ENCODE measurements at places on chromosomes 11 and 22.

DNA sequence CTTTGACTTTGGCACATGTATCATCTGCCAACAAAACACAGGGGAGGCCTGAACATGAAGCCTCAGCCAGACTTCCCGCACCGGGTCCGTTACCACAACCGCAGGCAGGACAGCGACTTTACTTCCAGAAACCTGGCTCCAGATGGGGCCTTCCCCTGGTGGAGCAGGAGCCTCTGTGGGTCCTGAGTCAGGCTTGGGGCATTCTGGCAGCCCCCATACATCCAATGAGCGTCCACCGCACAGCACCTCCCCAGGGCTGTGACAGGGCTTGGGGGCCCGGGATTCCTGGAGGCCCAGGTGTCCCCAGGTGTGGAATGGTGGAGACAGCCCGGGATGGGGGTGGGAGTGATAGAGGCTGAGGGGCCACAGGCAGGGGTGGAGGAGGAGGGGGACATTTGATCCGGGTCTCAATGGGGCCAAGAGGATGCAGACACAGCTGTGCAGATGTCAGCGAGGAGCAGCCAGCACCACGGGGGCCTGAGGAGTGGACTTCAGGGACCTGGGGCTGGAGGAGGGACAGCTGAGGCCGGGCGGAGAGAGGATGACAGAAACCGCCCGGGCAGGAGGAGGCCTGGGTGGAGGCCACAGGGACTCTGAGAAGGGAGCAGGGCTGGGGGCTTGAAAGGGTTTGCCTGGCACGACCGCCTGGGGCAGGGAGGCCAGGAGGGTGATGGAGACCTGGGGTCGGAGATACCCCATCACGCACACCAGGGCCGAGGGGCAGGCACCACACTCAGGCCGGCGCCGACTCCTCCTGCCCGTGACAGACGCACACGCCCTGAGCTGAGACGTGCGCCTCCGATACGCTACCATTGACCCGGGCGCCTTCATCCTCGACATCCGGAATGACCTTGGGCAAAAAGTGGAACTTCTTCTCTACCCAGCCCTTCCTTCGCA is 8.6 kb downstream of the TTLL8 start:
- peaks cover 5% of the 10 kb centered on the region for H3K27me3 ChIP-seq
- no peak for DNase-seq
- H3K4me3 ChIP-seq, result no peak overlapping the region
- H3K36me3 ChIP-seq, result no peaks in the 10 kb centered on the region
- no peak overlapping the region for H3K27ac ChIP-seq

GRCh38 chr11:35822815-35823495 is 120.9 kb upstream of the LDLRAD3 start:
- no peaks in the 10 kb centered on the region for H3K27me3 ChIP-seq
- no peak for DNase-seq
- no peaks in the 10 kb centered on the region for H3K36me3 ChIP-seq
- H3K27ac ChIP-seq, result no peak overlapping the region
- no peaks in the 10 kb centered on the region for H3K4me1 ChIP-seq

DNA sequence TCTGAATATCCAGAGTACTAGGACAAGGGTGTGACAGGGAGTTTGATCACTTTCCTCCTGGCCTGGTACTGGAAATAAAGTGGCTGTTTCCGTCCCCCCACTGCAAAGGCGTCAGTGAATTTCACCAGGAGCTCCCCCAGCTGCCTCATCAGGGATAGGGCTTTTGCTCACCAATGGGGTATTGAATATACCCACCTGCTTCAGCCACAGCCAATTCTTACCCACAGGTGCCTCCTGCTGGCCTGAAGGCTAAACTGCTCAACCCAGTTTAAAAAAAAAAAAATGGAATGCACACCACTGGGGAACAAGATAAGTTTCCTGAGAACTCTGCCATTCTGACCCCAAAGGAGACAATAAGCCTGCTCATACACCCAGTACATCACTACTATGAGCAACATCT is 65.3 kb upstream of the MS4A8 start:
- H3K27ac ChIP-seq, result no peak overlapping the region
- DNase-seq, result no peak
- H3K27me3 ChIP-seq, result no peaks in the 10 kb centered on the region
- H3K36me3 ChIP-seq, result no peaks in the 10 kb centered on the region
- H3K4me3 ChIP-seq, result no peak overlapping the region

DNA sequence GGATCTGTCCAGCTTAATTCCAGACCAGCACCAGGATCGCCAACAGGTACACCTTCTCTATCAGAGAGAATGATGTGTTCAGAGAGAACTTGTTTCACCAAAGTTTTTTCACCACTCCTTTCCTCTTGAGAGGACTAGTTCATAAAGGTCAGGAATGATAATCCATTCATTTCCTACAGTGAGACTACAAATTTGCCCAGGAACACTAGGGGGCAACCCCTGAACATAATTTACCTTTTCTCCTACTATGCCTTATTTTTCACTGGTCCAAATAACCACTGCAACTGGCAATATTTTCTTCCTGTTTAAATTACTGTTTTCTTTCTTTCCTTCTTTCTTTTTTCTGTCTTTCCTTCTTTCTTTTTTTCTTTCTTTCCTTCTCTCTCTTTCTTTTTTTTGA is 22.5 kb downstream of the CAVIN3 start:
- no peaks in the 10 kb centered on the region for H3K27me3 ChIP-seq
- H3K4me3 ChIP-seq, result no peak overlapping the region
- no peaks in the 10 kb centered on the region for H3K36me3 ChIP-seq
- no peak overlapping the region for H3K27ac ChIP-seq
- no peak for DNase-seq

GRCh38 chr11:64792482-64792881 is 10.5 kb downstream of the MAP4K2 start:
- no peak overlapping the region for H3K27ac ChIP-seq
- H3K4me1 ChIP-seq, result no peaks in the 10 kb centered on the region
- no peaks in the 10 kb centered on the region for H3K27me3 ChIP-seq

DNA sequence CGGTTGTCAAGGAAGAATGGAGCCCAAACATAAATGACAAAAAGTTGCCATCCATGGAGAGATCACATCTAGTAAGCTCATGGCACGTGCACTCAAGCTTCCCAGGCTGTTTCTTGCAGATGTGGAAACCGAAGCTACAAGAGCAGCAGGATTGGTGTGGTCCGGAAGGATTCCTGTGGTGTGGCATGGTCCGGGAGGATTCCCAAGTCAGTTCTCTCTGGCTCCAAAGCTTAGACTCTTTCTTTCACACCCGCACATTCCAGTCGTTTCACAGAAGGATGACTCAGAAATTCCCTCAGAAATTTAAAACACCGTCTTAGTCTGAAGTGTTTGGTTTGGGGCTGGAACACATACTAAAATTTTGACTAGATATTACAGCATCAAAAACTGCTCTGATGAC is 78.0 kb upstream of the DRD2 start:
- no peaks in the 10 kb centered on the region for H3K36me3 ChIP-seq
- DNase-seq, result no peak
- H3K4me3 ChIP-seq, result no peak overlapping the region
- H3K27me3 ChIP-seq, result no peaks in the 10 kb centered on the region

- H3K27ac ChIP-seq, result no peak overlapping the region
- no peak overlapping the region for H3K4me3 ChIP-seq
- DNase-seq, result no peak
- peaks cover 7% of the 10 kb centered on the region for H3K4me1 ChIP-seq
- H3K27me3 ChIP-seq, result no peaks in the 10 kb centered on the region
- H3K36me3 ChIP-seq, result peaks cover 35% of the 10 kb centered on the region
Observed at GRCh38 chr22:23791738-23792645, 5.2 kb downstream of the SMARCB1 start.

DNA sequence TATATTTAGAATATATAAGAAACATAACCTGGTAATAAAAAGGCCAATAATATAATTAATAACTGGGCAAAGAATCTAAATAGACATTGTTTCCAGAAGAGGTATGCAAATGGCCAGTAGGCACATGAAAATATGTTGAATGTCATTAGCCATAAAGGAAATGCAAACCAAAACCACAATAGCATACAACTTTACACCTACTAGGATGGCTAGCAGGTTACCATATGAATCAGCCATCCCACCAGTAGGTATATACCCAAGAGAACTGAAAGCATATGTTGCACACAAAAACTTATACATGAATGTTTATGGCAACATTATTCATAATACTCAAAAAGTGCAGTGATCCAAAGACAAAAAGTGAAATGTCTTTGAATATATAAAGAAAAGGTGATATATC is 2.7 kb upstream of the OR2D2 start:
- H3K27ac ChIP-seq, result no peak overlapping the region
- no peak overlapping the region for H3K4me3 ChIP-seq
- no peak for DNase-seq
- H3K36me3 ChIP-seq, result no peaks in the 10 kb centered on the region
- no peaks in the 10 kb centered on the region for H3K4me1 ChIP-seq

DNA sequence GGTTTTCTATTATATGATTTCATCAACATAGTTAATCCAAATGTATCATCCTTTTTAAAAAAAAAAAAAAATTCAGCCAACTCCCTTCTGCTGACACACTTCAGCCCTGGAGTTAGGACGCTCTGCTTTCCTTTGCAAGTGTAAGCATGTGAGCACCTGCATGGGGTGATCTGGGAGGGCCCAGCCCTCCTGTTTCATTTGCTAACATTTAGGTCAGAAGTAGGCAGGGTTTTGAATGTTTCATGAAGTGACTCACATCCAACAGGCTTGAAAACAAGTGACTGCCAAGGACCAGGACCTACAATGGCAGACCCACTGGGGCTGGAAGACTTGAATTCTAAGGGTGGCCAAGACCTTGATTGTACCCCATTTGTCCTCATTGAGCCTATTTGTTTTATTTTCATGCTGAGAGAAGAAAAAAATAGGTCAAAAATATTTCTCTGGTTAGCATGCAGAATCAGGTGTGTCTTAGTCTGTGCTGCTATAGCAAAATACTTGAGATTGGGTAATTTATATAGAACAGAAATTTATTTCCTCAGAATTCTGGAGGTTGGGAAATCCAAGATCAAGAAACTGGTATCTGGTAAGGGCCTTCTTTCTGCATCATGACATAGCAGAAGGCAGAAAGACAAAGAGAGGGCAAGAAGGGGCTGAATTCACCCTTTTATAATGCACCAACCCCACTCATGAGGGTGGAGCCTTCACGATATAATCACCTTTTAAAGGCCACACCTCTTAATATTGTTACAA is 137.6 kb downstream of the CD44 start:
- no peak for DNase-seq
- peaks cover 14% of the 10 kb centered on the region for H3K4me1 ChIP-seq
- H3K27ac ChIP-seq, result no peak overlapping the region
- H3K36me3 ChIP-seq, result no peaks in the 10 kb centered on the region
- no peak overlapping the region for H3K4me3 ChIP-seq

DNA sequence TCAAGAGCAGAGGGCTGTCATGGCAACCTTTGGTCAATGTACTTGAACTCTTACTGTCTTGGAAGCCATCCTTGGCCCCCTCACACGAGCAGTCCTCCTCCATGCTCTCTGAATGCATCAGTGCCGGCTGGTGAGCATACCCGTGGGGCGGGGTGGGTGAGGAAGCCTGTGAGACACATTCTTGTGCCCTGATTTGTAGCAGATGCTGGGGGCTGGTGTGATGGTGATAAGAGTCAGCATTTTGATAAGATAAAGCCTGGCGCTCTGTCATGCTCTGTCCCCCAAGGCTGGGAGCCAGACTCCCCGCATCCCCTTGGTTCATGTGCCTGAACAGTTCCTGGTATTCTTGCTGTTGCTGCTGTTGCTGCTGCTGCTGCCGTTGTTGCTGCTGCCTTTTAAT is 20.5 kb upstream of the APOA1 start:
- no peak for DNase-seq
- H3K27me3 ChIP-seq, result no peaks in the 10 kb centered on the region
- H3K4me3 ChIP-seq, result no peak overlapping the region
- H3K27ac ChIP-seq, result no peak overlapping the region
- H3K36me3 ChIP-seq, result peaks cover 51% of the 10 kb centered on the region

GRCh38 chr11:60937811-60938210 is 13.6 kb downstream of the TMEM132A start:
- no peak overlapping the region for H3K4me3 ChIP-seq
- no peaks in the 10 kb centered on the region for H3K36me3 ChIP-seq
- peaks cover 3% of the 10 kb centered on the region for H3K27me3 ChIP-seq
- DNase-seq, result no peak
- no peak overlapping the region for H3K27ac ChIP-seq
- H3K4me1 ChIP-seq, result no peaks in the 10 kb centered on the region

GRCh38 chr11:114564831-114565230 is 5.2 kb upstream of the NXPE1 start:
- H3K4me1 ChIP-seq, result no peaks in the 10 kb centered on the region
- no peak overlapping the region for H3K4me3 ChIP-seq
- H3K36me3 ChIP-seq, result no peaks in the 10 kb centered on the region

- H3K27me3 ChIP-seq, result no peaks in the 10 kb centered on the region
- no peak overlapping the region for H3K4me3 ChIP-seq
- H3K27ac ChIP-seq, result no peak overlapping the region
- no peak for DNase-seq
- H3K36me3 ChIP-seq, result peaks cover 13% of the 10 kb centered on the region
Observed at GRCh38 chr11:837990-838307, 4.4 kb downstream of the POLR2L start.

- no peak for DNase-seq
- H3K27ac ChIP-seq, result no peak overlapping the region
- peaks cover 4% of the 10 kb centered on the region for H3K4me1 ChIP-seq
- no peak overlapping the region for H3K4me3 ChIP-seq
- H3K27me3 ChIP-seq, result no peaks in the 10 kb centered on the region
Observed at GRCh38 chr22:38837414-38837928, 6.4 kb downstream of the NPTXR start.

- H3K4me1 ChIP-seq, result no peaks in the 10 kb centered on the region
- H3K36me3 ChIP-seq, result peaks cover 75% of the 10 kb centered on the region
- no peak overlapping the region for H3K27ac ChIP-seq
- H3K4me3 ChIP-seq, result no peak overlapping the region
- no peaks in the 10 kb centered on the region for H3K27me3 ChIP-seq
- no peak for DNase-seq
Observed at GRCh38 chr22:50435291-50436014, 39.4 kb downstream of the SBF1 start.

GRCh38 chr11:95915051-95915450 is 8.9 kb downstream of the MTMR2 start:
- no peak for DNase-seq
- no peak overlapping the region for H3K4me3 ChIP-seq
- H3K4me1 ChIP-seq, result no peaks in the 10 kb centered on the region
- H3K36me3 ChIP-seq, result no peaks in the 10 kb centered on the region

DNA sequence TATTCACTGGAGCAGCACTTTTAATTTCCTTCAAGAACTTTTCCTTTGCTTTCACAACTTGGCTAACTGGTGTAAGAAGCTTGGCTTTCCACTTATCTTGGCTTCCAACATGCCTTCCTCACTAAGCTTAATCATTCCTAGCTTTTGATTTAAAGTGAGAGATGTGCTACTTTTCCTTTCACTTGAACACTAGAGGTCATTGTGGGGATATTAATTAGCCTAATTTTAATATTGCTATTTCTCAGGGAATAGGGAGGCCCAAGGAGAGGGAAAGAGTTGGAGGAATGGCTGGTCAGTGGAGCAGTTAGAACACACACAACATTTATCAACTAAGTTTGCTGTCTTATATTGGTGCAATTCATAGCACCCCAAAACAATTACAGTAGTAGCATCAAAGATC is 24.6 kb upstream of the CCDC90B start:
- no peaks in the 10 kb centered on the region for H3K36me3 ChIP-seq
- no peak overlapping the region for H3K27ac ChIP-seq
- DNase-seq, result no peak

- DNase-seq, result no peak
- no peak overlapping the region for H3K27ac ChIP-seq
- no peaks in the 10 kb centered on the region for H3K4me1 ChIP-seq
Observed at GRCh38 chr11:7281079-7281478, 29.4 kb downstream of the SYT9 start.

- H3K36me3 ChIP-seq, result no peaks in the 10 kb centered on the region
- H3K27me3 ChIP-seq, result no peaks in the 10 kb centered on the region
- DNase-seq, result no peak
- H3K27ac ChIP-seq, result no peak overlapping the region
- no peak overlapping the region for H3K4me3 ChIP-seq
Observed at GRCh38 chr11:130151196-130151595, 8.4 kb upstream of the ST14 start.

- no peaks in the 10 kb centered on the region for H3K36me3 ChIP-seq
- no peaks in the 10 kb centered on the region for H3K27me3 ChIP-seq
- H3K4me3 ChIP-seq, result peak overlapping the region; percentile 81
Observed at GRCh38 chr11:18013790-18014507, 1.1 kb upstream of the SERGEF start.
